ENCODE measurements at places on chromosomes 3 and 15.

DNA sequence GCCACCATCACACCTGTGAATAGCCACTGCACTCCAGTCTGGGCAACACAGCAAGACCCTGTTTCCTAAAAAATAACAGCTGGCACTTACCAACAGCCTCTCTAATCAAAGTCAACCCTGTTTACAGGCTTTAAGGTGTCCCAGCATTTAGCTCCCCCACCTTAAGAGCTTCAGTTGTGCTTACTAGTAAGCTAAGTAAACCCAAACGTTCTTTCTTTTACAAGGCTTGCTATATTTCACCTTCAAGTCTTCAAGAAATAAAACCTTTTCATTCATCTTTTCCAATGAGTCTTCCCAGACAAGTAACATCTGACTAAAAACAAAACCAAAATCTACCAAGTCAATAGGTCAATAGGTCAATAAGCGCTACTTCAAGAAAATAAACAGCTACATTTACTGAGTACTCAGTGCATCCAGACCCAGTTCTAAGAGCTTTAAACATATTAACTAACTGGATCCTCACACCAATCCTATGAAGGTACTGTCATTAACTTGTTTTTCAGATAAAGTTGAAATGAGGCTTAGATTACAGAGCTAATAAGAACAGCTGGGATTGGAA is 62.4 kb downstream of the PBRM1 start:
- no peak for DNase-seq

DNA sequence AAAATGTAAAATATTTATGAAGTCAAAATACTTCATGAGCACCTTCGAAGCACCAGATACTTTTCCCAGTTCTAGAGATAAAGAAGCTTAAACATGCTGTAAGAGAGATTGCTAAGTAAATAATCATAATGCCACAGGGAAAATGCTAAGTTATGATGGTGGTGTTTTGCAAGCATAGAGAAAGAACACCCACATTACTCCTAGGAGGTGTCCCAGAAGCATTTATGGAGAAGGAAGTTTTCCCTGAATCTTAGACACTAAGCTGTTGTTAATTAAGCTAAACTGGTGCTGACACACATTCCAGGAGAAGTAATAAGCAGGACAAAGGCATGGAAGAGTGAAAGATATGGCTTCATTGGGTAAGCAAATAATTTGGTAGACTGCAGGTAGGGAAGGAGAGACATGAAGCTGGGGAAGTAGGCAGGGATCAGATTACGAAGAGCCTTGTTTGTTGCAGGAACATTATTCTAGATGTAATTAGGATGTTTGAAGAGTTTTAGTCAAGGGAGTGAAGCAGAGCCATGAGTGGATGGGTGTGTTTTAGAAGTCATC is 40.4 kb upstream of the CHMP2B start:
- no peak for DNase-seq

DNA sequence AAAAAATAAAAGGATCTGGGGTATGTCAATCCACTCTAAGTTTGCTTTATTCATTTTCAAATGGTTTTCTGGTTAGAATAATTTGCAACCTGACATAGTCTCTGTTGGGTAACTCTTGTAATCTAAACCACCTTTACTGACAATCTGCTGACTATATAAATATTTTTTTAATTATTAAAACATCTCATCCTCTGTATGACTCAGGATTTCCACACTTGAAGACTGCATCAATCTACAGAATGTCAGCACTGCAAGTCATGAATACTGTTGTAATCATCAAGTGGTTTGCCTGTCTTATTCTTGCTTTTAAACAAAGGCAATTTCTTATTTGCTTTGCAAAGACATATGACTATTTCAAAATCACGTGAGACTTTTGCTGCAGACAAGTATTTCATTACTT is 42.1 kb downstream of the VGLL3 start:
- DNase-seq = no peak

DNA sequence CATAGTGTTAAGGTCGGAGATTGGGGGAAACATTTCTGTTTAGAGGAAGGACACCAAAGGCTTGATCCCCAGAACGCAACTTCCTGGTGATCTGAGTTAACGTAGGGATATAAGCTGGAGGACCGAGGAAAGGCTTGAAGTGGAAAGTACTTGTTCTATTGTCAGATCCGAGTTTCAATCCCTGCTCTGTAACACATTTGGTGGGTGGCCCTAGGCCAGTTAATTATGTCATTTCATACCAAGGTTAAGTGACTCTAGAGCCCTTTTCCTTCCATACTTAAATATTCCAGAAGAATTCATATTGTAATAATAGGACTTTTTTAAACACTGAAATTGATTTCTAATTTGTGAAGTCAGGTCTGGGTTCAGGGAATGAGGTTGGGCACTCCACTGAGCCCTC is 80.9 kb downstream of the RPLP1 start:
- DNase-seq = no peak

DNA sequence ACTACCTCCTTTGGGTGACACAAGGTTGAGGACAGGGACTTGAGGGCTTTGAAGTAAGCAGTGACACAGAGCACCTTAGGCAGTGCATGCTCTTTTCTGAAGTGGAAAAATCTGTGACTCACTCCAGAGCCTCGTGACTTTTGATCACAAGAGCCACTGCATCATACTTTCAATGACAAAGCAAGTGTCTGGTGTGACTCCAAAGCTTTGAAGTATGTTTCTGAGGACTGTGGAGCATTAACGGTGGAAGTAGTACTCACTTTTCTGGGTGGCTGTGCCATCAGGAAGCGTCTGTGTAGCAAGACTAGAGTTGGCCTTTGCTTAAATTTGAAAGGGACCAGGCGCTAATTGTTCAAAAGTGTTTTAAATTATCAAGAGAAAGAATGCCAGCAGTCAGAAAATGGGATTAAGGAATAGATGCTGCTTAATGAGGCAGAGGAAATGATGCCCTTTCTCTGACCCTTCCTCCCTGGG is 210.7 kb upstream of the TRIM42 start:
- DNase-seq = peak; percentile 86

DNA sequence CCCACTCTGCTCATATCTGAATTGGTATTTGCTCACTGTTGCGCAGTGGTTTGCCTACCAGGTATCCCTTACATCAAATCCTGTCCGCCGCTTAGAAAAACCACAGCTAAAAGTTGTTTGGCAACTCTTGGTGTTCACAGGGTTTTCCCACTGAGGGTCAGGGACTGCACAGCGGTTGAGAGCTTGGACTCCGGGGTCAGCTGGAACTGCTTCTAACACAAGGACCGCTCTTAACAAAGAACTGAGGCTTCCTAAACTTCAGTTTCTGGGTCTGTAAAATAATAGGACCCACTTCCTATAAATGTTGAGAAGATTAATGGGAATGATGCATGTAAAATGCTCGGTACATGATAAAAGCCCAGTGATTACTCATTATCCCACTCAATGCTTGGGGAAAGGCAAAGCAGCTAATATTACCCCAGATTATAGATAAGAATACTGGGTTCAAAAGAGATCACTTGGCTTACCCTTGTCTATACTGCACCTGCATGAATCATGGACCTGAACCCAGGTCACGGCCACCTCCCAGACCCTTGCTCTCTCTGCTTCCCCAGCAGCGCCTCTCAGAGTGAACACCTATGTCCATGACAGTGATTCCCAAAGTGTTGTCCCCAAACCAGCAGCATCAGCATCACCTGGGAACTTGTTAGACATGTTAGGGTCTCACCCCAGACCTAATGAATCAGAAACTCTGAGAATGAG is 36.1 kb downstream of the LIPC start:
- DNase-seq = no peak

- DNase-seq = no peak
Observed at GRCh38 chr3:106014518-106014917, 145.7 kb upstream of the CBLB start.

- no peak for DNase-seq
Observed at GRCh38 chr3:157559401-157559800, 56.2 kb upstream of the VEPH1 start.

DNA sequence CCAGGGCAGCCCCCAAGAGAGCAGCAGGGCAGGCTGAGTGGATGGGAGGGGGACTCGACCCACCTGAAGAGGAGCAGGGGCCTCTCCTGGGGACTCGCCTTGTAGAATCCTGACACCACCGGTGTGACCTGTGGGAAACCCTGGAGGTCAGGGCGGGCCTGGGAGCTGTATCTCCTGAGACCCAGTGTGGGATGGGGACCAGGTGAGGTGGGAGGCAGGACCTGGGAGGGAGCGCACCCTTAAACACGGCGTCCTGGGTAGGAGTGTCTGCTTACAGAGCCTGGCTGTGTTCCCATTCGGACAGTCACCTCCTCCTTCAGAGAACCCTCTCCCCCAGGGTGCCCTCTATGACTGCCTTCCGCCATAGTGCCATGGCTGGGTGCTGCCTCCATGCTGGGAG is 27.1 kb downstream of the C15orf39 start:
- no peak for DNase-seq

GRCh38 chr3:48601622-48601994 is 6.5 kb upstream of the COL7A1 start:
- no peak for DNase-seq

- DNase-seq = no peak
Observed at GRCh38 chr3:35137612-35138011, 501.7 kb upstream of the ARPP21 start.

DNA sequence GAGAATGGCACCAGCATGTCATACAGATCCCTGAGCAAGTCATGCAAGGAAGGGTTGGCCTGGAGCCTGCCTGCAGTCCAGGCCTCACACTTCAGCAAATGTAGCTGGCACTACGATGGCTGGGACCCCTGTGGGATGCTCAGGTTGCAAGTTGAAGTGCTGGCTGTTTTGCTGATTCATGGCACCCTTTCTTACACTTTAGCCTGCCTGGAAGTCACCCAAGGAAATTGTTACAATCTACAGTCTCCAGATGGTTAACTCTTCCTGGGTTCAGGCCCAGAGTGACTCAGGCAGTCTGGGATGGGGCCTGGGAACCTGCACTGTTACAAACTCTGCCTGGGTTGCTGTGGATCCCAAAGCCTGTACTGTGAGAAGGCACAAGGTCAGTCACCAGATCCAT is 91.0 kb upstream of the SLC6A11 start:
- DNase-seq = no peak

GRCh38 chr15:35925275-35926006 is 379.5 kb upstream of the DPH6 start:
- no peak for DNase-seq

DNA sequence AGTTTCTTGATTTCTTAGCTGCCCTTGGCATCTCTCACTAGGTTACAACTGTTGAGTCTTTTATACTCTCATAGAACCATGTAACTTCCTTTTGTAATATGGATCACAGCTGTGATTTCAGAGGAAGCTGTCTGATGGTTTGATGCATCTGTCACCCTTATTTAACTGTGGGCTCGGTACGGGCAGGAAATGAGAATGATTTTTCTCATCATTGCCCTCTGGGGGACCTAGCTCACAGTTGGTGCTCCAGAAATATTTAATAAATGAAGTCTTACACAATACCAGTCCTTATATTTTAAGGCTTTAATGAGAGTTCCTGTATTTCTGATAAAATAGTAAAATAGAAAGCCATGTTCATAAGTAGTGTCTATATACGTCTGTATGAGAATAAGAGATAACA is 151.2 kb downstream of the EBLN2 start:
- no peak for DNase-seq

GRCh38 chr3:55159711-55160110 is 231.9 kb upstream of the LRTM1 start:
- no peak for DNase-seq

GRCh38 chr3:30583973-30584372 is 22.4 kb upstream of the TGFBR2 start:
- no peak for DNase-seq

- DNase-seq = no peak
Observed at GRCh38 chr15:39128746-39129145, 452.1 kb upstream of the THBS1 start.

- DNase-seq = no peak
Observed at GRCh38 chr3:119570229-119570628, 9.1 kb upstream of the ADPRH start.

GRCh38 chr3:157026091-157026490 is 133.9 kb downstream of the CCNL1 start:
- no peak for DNase-seq

DNA sequence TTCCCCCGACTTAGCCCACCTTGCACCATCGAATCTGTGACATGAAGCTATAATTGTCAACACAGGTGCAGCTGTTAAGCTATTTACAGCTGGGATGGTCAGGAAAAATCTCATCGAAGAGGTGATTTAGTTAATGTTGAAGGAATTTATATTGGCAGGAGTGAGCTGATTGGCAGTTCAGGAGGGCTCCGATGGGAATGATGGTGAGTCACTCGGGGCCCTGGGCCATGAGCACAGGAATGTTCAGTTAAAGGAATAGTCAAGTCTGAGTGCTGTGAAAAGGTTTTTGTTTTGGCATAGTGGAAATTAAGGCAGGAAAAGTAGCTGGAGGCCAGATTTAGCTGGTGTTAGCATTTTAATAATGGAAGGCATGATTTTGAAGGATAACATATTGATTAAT is 95.7 kb downstream of the OXSM start:
- no peak for DNase-seq

GRCh38 chr3:121598564-121598963 is 5.4 kb downstream of the FBXO40 start:
- DNase-seq = no peak

DNA sequence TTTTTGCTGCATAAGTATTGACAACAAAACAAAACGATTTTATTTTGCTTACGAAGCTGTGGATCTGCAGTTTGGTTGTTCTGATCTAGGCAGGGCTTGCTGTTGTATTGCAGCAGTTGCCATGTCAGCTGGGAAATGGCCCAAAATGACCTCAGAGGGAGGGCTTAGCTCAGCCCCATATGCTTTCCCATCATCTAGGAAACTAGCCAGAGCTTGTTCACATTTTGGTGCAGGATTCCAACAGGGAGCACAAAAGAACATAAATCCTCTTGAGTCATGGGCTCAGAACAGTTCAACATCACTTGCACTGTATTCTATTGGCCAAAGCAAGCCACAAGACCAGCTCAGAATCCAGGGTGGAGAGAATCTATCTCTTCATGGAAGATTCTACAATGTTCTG is 42.2 kb upstream of the ROBO2 start:
- no peak for DNase-seq

- DNase-seq = no peak
Observed at GRCh38 chr3:188187053-188187452, 33.1 kb downstream of the LPP start.

DNA sequence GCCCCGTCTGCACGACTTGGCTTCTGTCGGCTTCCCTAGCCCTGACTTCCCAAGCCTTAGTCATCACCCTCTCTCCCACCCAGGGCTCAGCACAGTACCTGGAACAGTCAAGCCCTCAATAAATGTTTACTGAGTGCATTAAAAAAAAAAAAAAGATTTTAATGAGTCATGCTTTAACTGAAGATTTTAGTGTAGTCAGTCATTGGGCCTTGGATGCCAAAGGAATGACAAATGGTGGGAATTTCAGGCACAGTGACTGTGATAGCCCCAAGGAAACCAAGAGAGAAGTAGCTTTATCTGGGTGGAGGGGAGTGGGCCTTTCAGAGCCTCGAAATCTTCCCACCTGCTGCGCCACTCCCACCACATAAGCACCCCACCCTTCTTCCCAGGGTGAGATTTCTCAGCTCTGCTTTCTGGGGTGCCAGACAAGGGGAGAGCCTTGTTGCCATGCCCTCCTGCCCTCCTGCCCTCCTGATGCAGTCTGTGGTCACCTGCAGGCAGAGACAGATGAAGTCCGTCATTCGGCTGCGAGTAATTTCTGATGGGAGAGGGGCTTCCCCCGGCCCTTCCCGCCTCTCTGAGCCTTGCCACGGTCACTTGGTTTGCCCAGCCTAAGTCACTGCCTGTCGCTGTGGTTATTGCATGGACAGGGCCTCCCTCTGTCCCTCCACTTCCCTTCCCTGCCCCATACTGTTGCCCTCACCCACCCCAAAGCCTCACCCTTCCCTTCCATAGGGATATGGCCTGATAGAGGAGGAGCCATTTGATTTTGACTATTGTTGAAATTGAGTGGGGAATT is 41.8 kb downstream of the SMAD3 start:
- DNase-seq = peak; percentile 46

- no peak for DNase-seq
Observed at GRCh38 chr15:74595271-74595670, 20.4 kb upstream of the CLK3 start.
